GM12878 (cell line): ENCODE measurements at places on chromosomes 5 and 9. TPM values are rescaled to one million over a fixed set of nuclear protein-coding genes. Genes with fewer than 3 reads are reported as not detected.

DNA sequence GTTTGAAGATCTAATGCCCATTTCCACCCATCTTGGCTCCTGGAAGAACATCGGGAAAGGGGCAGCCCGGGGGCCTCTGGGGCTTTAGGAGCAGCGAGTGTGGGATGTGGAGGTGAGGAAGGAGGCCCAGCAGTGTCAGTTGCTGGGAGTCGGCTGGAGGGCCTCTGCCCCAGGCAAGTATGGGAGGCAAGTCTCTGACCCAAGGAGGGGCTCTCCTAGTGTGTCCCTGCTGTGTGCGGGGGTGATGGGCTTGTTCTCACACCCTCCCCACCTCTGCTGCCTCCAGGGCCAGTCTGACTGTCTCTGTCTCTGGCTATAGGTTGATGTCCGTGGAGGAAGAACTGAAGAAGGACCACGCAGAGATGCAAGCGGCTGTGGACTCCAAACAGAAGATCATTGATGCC is 129.7 kb downstream of the DAB2IP start:
- no peak overlapping the region for H3K27ac ChIP-seq
- H3K36me3 ChIP-seq: no peaks in the 10 kb centered on the region
- H3K27me3 ChIP-seq: peaks cover under 1% of the 10 kb centered on the region
- no peak overlapping the region for H3K4me3 ChIP-seq
- H3K4me1 ChIP-seq: no peaks in the 10 kb centered on the region

The SPATA31C1 gene
- polyA plus RNA-seq: not detected in 2 replicates

GRCh38 chr5:81187885-81188284 is 45.2 kb upstream of the CKMT2 start:
- peaks cover 23% of the 10 kb centered on the region for H3K4me1 ChIP-seq
- H3K27me3 ChIP-seq: no peaks in the 10 kb centered on the region
- no peak overlapping the region for H3K27ac ChIP-seq
- DNase-seq: no peak
- H3K4me3 ChIP-seq: no peak overlapping the region
- H3K36me3 ChIP-seq: no peaks in the 10 kb centered on the region

The ZDHHC12 gene
- polyA plus RNA-seq: 126 and 146 TPM in 2 replicates

GRCh38 chr5:129199308-129199707 is 104.8 kb downstream of the ISOC1 start:
- H3K36me3 ChIP-seq: no peaks in the 10 kb centered on the region
- H3K27me3 ChIP-seq: no peaks in the 10 kb centered on the region
- no peak for DNase-seq

- no peak for DNase-seq
- H3K27ac ChIP-seq: no peak overlapping the region
- no peaks in the 10 kb centered on the region; the same call in none of the 2 replicates for H3K27me3 ChIP-seq
- H3K4me3 ChIP-seq: no peak overlapping the region
- H3K36me3 ChIP-seq: no peaks in the 10 kb centered on the region
- no peaks in the 10 kb centered on the region for H3K4me1 ChIP-seq
Measured at GRCh38 chr5:149475777-149476176, 75.5 kb downstream of the CSNK1A1 start.

DNA sequence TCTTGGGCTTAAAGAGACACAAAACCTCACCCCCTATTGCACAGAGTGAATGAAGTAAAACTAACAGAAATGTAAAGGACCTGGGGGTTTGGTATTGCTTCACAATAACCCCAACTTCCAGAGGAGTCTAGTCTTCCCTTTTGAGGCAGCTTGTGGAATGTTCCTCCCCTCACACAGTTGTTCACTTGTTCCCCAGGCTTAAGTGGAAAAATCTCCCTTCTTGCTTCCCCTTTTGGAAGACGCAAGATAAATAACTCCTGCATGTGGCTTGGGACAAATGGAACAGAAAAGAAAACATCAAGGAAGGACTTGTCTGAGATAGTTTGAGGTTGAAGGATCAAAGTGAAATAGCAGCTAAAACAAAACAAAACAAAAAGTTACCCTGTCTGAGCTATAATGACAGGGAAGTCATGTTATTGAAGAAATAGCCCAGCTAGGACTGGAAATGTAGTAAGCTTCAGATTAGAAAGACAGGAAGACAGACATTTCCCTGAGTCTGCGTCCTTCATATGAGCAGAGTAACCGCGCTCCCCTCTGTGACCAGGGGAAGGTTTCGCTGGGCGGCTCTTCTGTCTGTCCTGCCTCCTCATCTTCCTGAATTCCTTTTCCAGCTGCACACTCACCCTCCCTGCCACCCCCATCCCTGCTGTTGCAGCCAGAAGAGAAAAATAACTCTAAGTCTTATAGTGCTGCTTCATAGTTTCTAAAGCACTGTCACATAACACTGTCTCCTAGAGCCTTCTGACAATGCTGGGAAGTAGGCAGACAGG is 8.8 kb downstream of the SPARC start:
- no peaks in the 10 kb centered on the region for H3K27me3 ChIP-seq
- H3K27ac ChIP-seq: peak overlapping the region; percentile 65
- DNase-seq: no peak

GRCh38 chr5:128572930-128573319 is 34.9 kb upstream of the FBN2 start:
- no peaks in the 10 kb centered on the region for H3K4me1 ChIP-seq
- no peak for DNase-seq
- H3K36me3 ChIP-seq: no peaks in the 10 kb centered on the region

- H3K4me1 ChIP-seq: no peaks in the 10 kb centered on the region
- no peaks in the 10 kb centered on the region for H3K27me3 ChIP-seq
- H3K27ac ChIP-seq: no peak overlapping the region
- H3K36me3 ChIP-seq: no peaks in the 10 kb centered on the region; the same call in 1 of the 2 replicates
- DNase-seq: no peak
Measured at GRCh38 chr9:105459336-105459735, 11.5 kb downstream of the FSD1L start.

The DPM2 gene
- 76.7 and 77.1 TPM in 2 replicates for polyA plus RNA-seq

DNA sequence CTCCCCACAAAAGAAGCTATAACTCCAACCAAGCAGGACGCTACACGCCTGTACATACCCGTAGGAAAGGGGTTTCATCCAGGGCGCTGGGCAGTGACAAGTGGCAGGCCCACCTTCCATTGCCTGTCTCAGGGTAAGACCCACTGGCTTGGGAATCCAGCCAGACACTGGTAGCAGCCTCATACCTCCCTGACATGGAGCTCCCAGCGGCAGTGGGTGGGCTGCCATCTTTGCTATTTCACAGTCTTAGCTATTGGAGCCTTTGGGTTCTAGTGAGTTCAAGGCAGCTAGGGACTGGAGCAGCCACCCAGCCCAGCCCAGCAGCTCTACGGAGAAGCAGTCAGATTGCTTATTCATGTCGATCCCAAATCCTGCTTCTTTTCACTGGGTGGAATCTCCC is 3.4 kb upstream of the IFNA10 start:
- H3K27ac ChIP-seq: no peak overlapping the region
- no peaks in the 10 kb centered on the region; the same call in 1 of the 2 replicates for H3K4me1 ChIP-seq
- DNase-seq: no peak
- H3K36me3 ChIP-seq: no peaks in the 10 kb centered on the region
- H3K27me3 ChIP-seq: no peaks in the 10 kb centered on the region

GRCh38 chr5:80864706-80865435 is 95.3 kb upstream of the RASGRF2 start:
- no peaks in the 10 kb centered on the region for H3K27me3 ChIP-seq
- DNase-seq: no peak
- H3K4me3 ChIP-seq: no peak overlapping the region
- no peak overlapping the region for H3K27ac ChIP-seq
- peaks cover 1% of the 10 kb centered on the region for H3K36me3 ChIP-seq

The POU5F2 gene
- 0.19 and 0.32 TPM in 2 replicates for polyA plus RNA-seq

The GARNL3 gene
- polyA plus RNA-seq: 4.2 and 5.6 TPM in 2 replicates

DNA sequence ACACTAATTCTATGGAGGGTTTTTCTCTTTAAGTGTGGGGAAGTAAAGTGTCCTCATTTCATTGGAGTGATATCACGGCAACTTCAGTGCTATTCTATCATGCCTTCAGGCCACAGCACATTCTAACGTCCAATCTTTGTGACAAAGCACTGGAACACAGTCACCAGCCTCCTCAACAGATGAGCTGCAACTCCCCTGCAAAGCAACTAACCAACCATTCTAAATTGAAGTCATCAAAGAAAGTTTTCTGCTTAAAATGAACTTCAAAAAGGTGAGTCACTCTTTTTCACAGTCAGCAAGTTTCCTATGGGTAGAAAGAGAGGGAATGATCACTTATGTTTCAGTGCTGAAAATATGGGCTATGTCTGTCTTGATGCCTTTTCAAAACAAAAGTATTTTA is 190.8 kb downstream of the ELAVL2 start:
- H3K27ac ChIP-seq: no peak overlapping the region
- no peaks in the 10 kb centered on the region for H3K36me3 ChIP-seq
- no peaks in the 10 kb centered on the region for H3K4me1 ChIP-seq
- DNase-seq: no peak
- no peaks in the 10 kb centered on the region for H3K27me3 ChIP-seq

The MCIDAS gene
- not detected in 2 replicates for polyA plus RNA-seq

DNA sequence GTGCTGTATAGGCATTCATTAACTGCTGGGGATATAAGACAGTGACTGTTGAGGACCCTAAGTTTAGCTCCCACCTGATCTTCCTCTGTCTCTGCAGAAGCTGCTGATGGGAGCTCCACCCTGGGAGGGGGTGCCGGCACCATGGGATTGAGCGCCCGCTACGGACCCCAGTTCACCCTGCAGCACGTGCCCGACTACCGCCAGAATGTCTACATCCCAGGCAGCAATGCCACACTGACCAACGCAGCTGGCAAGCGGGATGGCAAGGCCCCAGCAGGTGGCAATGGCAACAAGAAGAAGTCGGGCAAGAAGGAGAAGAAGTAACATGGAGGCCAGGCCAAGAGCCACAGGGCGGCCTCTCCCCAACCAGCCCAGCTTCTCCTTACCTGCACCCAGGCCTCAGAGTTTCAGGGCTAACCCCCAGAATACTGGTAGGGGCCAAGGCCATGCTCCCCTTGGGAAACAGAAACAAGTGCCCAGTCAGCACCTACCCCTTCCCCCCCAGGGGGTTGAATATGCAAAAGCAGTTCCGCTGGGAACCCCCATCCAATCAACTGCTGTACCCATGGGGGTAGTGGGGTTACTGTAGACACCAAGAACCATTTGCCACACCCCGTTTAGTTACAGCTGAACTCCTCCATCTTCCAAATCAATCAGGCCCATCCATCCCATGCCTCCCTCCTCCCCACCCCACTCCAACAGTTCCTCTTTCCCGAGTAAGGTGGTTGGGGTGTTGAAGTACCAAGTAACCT is 22.1 kb downstream of the PCDHGC5 start:
- H3K36me3 ChIP-seq: peaks cover 3% of the 10 kb centered on the region
- H3K4me3 ChIP-seq: peak overlapping the region; percentile 65; the same call in 1 of the 2 replicates
- H3K27ac ChIP-seq: peak overlapping the region; percentile 90
- DNase-seq: peak; percentile 80

DNA sequence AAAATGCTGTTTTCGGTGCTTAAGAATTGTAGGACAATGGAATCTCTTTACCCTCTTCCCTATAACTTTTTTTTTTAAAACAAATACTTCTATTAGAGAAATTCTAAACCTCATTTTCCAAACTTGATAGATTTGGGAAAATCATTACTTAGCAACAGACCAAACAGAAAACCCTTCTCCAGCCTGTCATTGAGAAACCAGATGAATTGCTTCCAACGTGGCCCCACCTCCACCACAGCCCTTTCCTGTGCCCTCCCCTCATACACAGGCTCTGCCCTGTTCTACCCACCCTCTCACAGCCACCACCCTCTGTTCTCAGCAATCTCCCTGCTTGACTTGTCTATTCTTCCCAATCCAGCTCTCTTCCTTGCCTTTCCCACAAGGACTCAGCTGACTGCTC is 221.2 kb downstream of the DMRT2 start:
- H3K27ac ChIP-seq: no peak overlapping the region
- H3K27me3 ChIP-seq: no peaks in the 10 kb centered on the region
- DNase-seq: no peak
- no peak overlapping the region for H3K4me3 ChIP-seq
- no peaks in the 10 kb centered on the region for H3K36me3 ChIP-seq

The CDC25C gene
- polyA plus RNA-seq: 14.8 and 15.9 TPM in 2 replicates

The ZNF474 gene
- polyA plus RNA-seq: not detected in 2 replicates

DNA sequence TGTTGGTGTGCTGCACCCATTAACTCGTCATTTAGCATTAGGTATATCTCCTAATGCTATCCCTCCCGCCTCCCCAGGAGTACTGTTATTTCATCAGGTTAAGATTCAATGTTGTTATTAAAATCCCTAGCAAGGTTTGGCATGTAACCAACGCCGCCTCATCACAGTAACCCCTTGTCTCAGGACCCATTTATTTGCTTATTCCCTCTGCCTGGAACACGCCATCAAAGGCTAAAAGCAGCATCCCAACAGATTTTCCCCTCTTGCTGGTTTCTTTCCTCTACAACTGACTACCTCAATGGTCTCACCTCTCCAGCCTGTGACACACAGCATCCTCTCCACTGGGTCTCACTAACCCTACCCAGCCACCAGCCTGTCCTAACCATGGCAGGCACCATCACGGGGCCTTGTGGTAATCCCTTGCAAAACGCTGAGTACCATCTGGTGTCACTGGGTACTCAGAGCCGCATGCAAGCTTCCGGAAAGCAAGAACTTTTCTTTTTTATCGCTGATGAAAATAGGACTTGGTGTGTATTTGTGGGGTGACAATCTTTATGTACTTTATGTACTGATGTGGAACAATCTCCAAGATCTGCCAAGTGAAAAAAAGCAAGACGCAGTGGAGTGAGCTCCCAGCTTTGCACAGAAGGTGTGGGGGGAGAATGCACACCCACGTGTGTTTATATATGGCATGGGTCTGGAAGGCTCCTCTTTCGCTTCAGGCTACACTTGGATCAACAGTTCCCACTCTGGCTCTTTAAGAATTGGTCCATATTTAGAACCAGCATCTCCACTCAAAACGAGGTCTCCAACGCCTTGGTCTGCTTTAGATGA is 6.1 kb downstream of the RPS14 start:
- H3K27me3 ChIP-seq: no peaks in the 10 kb centered on the region
- DNase-seq: no peak
- peaks cover 2% of the 10 kb centered on the region; the same call in 1 of the 2 replicates for H3K4me1 ChIP-seq
- no peak overlapping the region for H3K27ac ChIP-seq

The DOCK8 gene
- 43.9 and 47.2 TPM in 2 replicates for polyA plus RNA-seq

The IL9 gene
- polyA plus RNA-seq: not detected in 2 replicates

The SCGB3A1 gene
- not detected in 2 replicates for polyA plus RNA-seq

The DOLPP1 gene
- polyA plus RNA-seq: 18.9 and 19.3 TPM in 2 replicates

The PCDHA8 gene
- polyA plus RNA-seq: not detected in 2 replicates

DNA sequence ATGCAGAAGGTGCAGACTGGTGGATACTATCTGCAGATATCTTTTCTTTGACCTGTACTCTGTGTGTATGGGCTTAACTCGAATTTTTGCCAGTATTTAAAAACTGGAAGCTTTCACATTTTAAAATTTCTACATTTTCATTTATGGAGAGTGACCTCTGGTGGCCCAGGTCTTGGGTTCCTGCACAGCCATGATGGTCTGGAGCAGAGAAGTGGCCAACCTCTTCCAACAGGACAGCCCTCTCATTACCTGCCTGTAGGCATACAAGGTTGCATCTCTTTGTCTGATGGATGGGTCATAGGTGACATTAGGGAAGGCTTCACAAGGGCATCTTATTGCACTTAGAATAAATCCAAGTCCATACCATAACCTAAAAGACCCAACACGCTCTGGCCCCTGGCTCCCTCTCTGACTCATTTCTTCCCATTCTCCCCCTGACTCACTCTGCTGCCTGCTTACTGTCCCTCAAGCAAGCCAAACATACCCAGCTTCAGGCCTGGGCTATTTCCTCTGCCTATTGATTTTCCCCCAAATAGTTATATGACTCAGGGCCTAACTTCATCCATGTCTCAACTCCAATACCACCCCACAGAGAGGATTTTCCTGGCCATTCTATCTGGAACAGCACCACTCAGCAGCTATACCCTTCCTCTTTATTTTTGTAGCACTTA is 113.3 kb upstream of the SLC1A3 start:
- no peak overlapping the region for H3K27ac ChIP-seq
- no peaks in the 10 kb centered on the region for H3K4me1 ChIP-seq
- no peak overlapping the region for H3K4me3 ChIP-seq
- peaks cover 3% of the 10 kb centered on the region for H3K27me3 ChIP-seq
